NCI-H226 (cell line): ENCODE measurements at places on chromosomes 2 and 18.

GRCh38 chr2:88329815-88330603 is 122.5 kb downstream of the FOXI3 start:
- DNase-seq, result peak; percentile 51

DNA sequence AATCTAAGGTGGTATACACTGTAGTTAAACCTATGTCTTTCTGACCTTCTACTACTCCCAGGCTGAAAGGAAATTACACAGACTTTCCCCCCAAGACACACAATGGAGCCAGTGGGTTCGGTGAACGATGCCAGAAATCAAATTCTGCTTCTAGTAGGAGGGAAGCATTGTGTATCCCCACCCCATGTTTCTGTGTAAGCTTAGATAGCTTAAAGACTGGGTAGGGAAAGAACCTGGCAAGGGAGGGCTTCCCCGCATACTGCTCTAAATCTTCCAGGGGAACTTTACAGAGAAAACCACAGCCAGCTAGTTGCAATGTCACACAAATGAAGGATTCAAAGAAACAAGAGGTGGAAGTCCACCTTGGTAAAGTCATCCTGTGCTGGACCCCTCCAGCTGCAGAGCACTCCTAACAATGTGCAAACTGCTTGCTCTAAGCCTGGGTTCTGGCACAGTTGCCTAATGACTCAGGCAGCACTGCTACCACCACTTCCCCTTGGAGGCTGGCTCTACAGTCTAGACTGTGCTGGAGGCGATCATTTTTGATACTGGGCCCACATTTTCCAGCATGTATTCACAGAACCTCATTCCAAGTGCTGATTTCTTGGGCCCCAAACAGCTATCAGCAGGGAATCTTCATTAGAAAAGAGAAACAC is 47.5 kb downstream of the TRIB2 start:
- no peak for DNase-seq

- DNase-seq, result no peak
Measured at GRCh38 chr2:275466-275865, 10.7 kb downstream of the ACP1 start.

GRCh38 chr18:42183746-42184145 is 228.7 kb downstream of the PIK3C3 start:
- DNase-seq, result peak; percentile 57

GRCh38 chr2:39492095-39492590 is 55.1 kb upstream of the MAP4K3 start:
- peak; percentile 97 for DNase-seq

GRCh38 chr2:84283506-84283905 is 175.6 kb downstream of the SUCLG1 start:
- DNase-seq, result no peak
